ENCODE measurements at places on chromosomes 1 and 21.
A peak's percentile ranks its signal among the peaks of the same experiment; 100 is the strongest.

DNA sequence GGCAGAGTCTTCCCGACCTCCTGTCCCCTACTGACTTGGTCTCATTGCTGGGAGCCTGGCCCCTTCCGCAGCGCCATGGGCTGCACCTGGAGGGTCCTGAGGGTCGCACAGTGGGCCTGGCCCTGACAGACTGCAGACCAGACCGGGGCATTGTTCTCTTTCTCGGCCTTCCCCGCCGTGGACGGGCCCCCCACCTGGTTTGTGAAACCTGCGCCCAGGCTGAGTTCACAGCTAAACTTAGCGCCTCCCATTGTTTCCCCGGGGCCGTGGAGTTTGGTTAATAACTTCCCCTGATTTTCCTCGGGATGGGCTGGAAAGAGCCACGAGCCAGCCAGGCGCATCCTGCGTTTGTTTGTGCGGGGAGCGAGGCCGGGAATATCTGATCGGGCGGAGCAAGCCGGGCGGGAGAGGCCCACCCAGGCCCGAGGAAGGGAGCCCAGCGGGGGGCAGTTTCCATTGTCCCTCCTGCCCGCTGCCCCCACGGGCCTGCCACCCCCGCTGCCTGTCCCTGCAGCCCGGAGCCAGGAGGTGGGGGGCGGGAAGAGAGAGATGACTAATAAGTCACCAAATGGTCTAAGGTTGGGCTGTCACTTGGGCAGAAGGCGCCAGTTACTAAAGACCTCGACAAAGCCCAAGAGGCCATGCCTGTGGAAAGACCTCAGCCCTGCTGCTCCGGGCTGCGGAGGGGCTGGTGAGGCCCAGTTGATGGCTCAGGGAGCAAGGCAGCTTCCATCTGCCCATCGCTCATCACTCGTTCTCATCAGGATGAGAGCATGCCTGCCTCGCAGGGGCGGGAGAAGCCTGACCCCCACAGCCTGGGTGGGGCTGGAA, 39.0 kb upstream of the ARHGEF16 start:
- DNase-seq, result no peak

GRCh38 chr1:8027748-8028570, 1.9 kb upstream of the ERRFI1 start:
- no peak for DNase-seq

DNA sequence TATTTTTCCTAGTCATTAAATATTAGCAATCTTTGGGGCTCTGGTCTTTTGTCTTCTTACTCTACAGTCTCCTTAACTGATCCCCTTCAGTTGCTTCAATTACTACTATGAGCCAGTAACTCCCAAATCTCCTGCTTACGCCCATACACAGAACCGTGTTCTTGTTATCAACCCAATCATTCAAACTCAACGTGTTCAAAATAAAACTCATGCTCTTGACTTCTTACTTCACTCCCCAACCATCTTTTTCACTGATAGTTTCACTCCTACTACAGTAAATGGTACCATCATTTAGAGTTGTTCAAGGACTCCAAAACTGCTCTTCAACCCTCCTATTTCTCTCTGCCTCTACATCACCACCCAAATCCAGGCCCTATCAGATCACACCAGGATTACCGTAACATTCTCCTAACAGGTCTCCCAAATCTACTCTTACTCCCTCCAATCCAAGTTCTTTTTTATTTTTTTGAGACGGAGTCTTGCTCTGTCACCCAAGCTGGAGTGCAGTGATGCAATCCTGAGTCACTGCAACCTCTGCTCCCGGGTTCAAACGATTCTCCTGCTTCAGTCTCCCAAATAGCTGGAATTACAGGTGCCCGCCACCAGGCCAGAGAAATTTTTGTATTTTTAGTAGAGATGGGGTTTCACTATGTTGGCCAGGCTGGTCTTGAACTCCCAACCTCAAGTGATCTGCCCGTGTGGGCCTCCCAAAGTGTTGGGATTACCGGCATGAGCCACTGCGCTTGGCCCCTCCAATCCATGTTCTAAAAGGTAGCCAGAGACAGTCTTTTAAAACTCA, 3.0 kb downstream of the YARS1 start:
- DNase-seq, result no peak

GRCh38 chr1:75708910-75709309, 15.6 kb upstream of the ACADM start:
- no peak for DNase-seq

GRCh38 chr1:32900371-32900955, 726 bp downstream of the TMEM54 start:
- no peak for DNase-seq

DNA sequence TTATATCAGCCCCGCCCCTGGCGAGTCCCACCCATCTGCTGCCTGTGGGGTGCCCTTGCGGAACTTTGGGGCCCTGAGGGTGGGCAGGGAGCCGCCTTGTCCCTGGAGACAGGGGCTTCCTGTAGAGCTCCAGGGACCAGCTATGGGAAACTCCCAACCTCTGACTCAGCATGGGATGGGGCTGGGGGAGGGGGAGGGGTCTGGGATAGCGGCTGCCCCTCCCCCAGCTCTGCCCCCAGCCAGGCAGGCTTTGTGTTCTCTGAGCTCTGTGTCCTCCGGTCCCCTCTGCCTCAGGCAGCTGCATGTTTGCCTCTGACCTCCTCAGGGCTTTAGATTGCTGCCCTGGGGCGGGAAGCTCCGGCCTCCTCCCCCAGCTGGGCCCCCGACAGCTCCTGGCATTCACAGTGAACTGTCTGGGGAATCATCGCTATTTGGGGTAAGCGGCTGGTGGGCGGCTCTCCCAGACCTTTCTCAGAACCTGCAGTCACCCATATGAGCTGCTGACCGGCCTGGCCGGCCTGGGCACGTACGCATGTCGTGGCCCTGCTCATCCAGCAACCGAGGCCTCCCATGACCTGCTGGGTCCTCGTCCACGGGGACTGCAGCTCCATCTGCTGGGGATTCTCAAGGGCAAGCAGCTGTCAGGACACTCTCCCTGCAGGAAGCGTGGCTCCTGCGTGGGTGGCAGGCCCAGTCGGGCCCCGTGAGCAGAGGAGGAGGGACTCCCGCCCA, 17.1 kb downstream of the ARHGEF16 start:
- DNase-seq, result no peak

DNA sequence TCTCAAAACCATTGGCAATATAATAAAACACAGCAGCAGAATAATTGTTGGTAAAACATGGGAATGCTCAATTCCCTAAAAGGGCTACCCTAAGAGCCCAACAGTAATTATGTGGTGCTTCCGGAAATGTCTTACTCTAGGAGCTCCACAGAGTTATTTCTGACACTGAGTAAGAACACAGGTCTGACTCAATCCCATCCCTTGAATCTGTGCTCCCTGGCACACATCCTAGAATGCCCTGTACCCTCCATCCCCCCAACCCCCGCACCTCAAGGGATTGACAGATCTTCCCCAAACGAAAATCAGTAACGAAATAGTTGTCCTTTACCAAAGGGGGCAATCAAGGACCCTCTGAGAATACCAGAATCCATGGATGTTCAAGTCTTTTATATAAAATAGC, 71.9 kb downstream of the SMYD2 start:
- DNase-seq, result no peak

GRCh38 chr1:243267471-243267880, 11.6 kb downstream of the SDCCAG8 start:
- DNase-seq, result no peak

DNA sequence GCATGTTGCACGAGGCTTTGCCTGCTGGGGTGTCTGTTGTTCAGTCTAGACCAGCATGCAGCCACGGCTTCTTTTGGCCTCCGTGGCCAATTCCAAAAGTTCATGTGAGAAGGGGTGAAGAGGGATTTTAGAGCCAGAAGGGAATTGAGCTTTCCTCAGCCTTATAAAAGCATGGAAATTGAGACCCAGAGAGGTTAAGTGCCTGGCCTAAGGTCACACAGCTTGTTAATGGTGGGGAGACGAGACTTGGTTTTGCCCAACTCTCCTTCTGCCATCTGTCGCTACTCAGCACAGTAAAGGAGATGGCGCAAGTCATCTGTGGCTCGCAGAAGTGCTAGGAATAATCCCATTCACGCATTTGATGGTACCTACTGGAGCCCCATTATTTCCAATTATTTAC, 25.7 kb downstream of the ZBTB18 start:
- DNase-seq, result no peak

GRCh38 chr1:6246497-6247467, 2.8 kb downstream of the HES3 start:
- DNase-seq, result peak; percentile 74

DNA sequence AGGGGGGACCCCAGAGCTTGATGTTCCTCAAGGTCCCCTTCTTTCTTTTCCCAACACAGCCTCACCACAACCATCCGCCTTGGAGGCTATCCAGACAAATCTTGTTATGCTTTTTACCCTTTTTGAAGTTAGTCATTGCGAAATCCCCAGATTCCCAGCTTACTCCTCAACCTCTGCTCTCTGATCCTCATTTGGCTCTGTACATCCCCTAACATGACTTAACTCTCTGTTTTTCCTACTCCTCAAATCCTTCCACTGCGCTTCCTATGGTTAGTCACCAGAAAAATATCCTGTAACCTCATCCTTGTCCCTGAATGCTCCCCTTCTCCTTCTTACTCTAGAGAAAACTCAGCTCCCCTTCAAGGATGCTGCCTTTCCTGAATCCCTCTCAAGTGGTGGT, 189.1 kb upstream of the POU3F1 start:
- no peak for DNase-seq

GRCh38 chr1:112540226-112540794, 31.5 kb downstream of the WNT2B start:
- no peak for DNase-seq

- no peak for DNase-seq
Measured at GRCh38 chr1:214496126-214496525, 55.3 kb downstream of the PTPN14 start.

GRCh38 chr1:29311352-29312030, 75.2 kb downstream of the PTPRU start:
- DNase-seq, result no peak

- no peak for DNase-seq
Measured at GRCh38 chr1:46646331-46646730, 21.8 kb downstream of the ATPAF1 start.

- DNase-seq, result no peak
Measured at GRCh38 chr21:42453224-42453985, 42.6 kb downstream of the RSPH1 start.

- DNase-seq, result no peak
Measured at GRCh38 chr1:107272321-107272720, 131.5 kb downstream of the NTNG1 start.

DNA sequence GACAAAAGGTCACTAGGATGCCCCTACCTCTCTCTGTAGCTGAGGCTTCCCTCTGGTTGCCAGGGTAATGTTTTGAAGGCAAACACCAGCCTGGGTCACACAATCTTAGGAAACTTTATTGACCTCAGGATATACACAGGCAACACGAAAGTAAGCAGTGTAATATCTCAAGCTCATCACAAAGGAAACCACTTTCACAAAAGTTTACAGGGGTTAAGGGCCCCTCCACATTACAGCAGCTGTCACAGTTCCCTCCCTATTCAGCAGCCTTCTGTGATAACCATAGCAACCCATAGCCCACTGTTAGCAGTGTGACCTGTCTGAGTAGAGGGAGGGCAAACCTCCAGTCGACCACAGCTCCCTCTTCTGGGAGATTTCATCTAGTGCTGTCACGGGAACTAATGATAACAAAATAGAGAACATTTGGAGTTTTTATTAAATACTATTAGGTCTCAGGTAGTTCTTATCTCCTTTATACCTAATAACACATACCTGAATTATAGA, 149.8 kb downstream of the PTPRC start:
- DNase-seq, result no peak

GRCh38 chr21:46061063-46061462, 36.8 kb upstream of the COL6A2 start:
- DNase-seq, result no peak

DNA sequence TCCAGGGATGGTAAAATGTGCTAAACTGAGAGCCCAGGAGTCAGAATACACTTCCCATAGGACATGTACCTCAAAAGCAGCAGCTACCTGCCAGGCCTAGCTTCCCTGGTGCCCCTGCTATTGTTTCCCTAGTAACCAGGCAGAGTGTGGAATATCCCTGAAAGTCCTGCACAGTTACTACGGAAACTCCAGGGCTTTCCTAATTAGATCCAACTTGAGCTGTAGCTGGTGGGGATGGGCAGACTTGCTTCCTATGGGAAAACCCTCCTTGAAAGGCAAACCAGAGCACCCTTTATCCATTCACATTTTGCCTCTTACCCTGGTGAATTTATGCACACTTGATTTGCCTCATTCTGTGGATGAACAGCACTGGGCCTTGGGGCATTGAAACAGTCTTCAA, 559.9 kb upstream of the PBX1 start:
- DNase-seq, result no peak

DNA sequence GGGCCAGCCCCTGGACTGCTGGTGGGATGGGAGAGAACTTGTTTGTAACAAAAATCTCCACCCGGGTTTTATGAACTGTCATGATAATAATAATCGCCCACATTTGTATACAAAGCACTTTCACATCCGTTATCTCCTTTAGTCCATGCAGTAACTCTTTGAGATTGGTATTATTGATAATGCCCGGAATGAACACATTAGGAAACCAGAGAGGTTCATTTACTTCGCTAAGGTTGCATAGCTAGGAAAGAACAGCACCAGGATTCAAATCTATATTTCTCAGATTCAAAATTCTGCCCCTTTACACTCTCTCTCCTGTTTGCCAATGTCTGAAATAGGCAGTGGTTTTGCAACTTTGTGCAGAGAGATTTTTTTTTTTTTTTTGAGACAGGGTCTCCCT, 131.4 kb downstream of the FOXD2 start:
- no peak for DNase-seq

DNA sequence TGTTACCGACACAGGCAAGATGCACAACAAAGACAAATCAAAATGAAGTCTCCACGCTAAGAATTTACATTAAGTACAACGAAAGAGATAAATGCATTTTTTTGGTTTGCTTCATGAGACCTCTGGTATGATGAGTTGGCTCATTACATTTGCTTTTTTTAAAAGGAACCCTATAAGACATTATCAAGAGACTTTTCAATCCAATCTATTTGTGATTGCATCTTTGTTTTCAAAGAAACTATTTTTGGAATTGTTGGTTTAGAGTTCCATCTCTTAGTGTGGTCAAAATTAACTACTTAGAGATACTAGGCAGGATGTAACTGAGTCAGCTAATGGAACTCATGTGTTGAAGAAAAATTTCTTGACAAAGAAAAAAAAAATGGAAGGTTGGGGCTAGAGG, 200.1 kb downstream of the ZC3H11B start:
- no peak for DNase-seq

Measured in activated naive CD4-positive, alpha-beta T cell (primary cell).